ENCODE measurements at places on chromosomes 6 and 20.

GRCh38 chr6:116556814-116557415, 3.4 kb downstream of the CALHM4 start:
- no peak for DNase-seq

DNA sequence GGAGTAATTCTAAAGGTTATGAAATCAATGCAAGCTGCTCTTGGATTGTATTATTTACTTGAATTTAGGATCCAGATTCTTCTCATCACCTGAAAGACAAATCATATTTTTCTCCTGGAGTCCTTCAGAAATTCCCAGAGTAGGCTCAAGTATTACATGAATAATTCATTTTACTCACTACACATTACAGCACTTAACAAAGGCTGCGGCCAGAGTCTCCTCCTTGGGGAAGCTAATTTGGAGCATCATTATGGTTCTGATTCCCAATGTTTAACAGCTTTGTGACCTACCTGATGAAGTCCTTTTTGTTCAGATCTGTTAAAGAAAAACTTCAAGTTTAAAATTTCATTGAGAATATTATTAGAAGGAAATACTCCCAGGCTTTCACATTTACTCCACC, 28.7 kb downstream of the GRIK2 start:
- no peak for DNase-seq

DNA sequence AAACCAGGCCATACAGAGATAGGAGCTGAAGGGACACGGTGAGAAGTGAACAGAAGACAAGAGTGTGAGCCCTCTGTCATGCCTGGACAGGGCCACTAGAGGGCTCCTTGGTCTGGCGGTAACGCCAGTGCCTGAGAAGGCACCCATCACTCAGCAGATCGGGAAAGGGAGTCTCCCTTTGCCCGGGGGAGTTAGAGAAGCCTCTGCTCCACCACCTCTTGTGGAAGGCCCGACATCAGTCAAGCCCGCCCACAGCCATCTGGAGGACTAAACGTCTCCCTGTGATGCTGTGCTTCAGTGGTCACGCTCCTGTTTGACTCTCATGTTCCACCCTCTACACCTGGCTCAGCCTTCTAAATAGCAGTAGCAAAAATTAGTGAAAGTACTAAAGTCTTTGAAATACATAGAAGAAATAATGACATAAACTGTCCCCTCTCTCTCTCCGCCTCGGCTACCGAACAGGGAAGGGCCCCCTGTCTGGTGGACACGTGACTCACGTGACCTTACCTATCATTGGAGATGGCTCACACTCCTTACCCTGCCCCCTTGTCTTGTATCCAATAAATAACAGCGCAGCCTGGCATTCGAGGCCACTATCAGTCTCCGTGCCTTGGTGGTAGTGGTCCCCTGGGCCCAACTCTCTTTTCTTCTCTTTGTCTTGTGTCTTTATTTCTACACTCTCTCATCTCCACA, 66.7 kb downstream of the RPP21 start:
- peak; percentile 49 for DNase-seq

DNA sequence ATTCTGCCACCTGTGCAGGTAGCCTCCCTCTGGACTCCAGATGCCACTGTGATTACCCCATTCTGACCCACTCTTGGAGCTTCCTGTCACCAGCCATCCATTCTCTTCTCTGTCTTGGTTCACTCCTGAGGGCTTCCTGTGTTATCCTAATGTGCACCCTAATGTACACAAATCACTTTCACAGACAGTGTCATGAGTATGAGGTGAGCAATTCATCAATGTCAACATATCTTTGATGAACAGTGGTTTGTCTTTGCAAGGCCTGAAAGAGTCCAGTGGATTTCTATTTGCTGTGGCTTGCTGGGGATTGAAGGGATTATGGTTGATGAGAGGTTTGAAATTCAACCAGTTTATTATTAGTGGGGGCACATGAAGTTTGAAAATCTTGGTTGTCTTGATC, 63.8 kb upstream of the EEF1E1 start:
- no peak for DNase-seq

- no peak for DNase-seq
These were observed 50.2 kb downstream of the STK35 start for GRCh38 chr20:2151858-2152281.

GRCh38 chr20:32697608-32698007, 23.9 kb upstream of the C20orf203 start:
- no peak for DNase-seq

DNA sequence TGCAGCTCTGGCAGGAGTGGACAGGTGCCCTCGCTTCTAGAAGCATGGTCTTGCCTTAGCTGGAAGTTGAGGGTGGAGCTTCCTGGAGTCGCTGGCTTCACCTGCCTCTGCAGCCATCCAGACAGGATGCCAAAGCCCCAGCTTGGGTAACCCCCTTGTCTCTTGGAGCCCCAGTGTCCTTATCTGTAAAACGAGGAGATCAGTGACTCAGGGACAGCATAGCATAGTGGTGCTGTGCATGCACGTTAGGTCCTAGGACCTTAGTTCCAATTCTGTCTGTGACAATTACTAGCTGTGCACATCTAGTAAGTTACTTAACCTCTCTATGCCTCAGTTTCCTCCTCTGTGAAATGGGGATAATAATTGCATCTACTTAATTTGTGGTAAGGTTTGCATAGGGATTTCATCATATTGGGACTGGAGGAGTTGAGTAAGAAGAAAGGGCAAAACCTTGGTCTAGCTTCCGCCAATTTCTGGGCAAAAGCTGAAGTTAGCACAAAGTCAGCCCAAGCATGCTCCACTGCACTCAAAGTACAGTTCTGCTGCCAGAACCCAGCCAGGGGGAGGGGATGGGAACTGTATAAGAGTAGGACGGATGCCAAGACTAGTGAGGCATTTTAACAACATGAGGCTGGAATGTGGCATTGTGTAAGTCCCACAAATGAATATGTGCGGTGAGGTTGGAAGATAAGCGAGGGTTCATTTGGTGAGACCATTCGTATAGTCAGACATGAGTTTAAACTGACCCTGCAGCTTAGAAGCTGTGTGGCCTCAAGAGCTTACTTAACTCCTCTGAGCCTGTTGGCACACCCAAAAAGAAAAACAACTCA, 24.5 kb downstream of the TOX2 start:
- DNase-seq, result peak; percentile 94

- no peak for DNase-seq
These were observed 5.0 kb downstream of the TCP11 start for GRCh38 chr6:35136185-35136584.

GRCh38 chr6:64113704-64114103, 478.1 kb downstream of the PHF3 start:
- no peak for DNase-seq

DNA sequence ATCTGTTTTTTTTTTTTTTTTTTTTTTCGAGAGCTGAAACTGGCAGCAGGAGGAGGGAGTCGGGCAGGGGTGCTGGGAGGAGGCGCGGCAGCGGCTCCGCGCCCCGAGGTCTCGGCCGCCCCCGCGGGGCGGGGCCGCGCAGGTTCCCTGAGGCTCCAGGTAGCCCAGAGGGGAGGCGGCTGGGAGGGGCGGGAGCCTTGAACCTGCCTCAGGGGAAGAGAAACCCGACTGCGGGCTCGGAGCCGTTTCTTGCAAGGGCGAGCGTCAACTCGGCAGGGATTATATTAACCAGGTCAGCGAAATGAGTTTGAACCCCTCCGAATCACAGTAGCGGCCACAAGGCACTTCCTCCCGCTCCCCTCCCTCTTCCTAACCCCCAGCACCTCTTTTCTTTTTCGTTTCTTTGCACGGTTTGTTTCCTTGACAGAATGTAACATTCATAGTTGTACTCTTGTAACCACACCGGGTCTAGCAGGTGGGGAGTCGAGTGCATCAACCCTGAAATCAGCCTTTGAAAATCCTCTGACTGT, 2.0 kb downstream of the MYB start:
- no peak for DNase-seq

DNA sequence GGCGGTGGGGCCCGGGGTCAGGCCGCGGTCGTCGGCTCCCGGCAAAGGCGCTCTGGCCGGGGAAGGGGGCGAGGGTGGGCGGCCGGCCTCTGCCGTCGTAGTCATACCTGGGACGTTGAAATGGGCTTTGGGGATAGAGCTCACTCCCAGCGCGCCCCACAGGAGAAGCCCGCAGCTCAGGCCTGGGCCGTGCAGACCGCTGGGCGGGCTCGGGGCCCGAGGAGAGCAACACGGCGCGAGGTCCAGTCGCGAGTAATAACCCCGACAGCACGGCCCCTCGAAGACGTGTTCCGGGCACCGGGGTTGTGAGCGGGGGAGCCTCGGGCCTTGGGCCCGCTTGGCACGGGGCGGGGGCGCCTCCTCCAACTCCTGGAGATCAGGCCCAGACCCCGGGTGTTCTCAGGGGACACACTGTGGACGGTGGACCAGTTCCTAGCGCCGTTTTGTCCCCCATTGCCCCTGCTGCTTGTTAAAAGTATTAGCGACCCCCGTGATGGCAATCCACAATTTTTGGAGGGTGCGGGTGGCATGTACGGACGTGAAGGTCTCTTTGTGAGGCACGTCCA, 10.9 kb downstream of the FOXC1 start:
- no peak for DNase-seq

DNA sequence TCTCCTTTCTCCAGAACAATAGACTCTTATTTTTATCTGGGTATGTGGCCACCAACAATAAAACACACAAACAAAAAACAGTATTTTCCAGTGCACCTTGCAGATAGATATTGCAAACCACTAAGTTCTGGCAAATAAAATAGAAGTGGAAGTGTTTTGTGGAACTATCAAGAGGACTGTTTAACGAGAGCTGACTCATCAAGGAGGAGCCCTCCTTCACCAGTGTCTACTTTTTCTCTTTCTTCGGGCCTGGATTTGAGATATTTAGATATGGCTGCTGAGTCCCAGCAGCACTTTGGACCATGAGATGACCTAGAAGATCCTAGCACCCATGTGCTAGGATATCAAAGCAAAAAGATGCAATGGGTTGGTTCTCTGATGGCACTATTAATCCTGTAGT, 154.7 kb downstream of the AIG1 start:
- DNase-seq, result no peak

DNA sequence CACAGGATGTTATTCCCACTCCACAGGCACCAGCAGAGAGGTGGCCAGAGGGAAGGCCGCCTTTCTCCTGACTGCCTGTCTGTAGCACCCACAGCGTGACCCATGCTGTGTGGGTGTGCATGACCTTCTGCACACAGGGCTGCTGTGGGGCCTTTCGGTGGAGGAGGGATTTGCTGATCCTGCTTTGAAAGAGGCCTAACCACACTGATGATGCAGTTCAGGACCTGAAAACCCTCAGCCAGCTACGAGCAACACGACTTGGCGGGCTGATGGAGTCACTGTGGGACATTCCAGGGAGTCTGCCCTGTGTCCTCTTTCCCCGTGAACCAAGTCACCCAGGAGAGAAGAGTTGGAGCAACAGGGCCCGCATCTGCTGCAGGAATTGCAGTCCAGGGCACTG, 49.1 kb downstream of the SYTL3 start:
- no peak for DNase-seq

All from HL-60 (cell line).